ENCODE measurements at places on chromosomes 7 and 10.

GRCh38 chr7:17289074-17289645, 9.3 kb upstream of the AHR start:
- no peak for DNase-seq

DNA sequence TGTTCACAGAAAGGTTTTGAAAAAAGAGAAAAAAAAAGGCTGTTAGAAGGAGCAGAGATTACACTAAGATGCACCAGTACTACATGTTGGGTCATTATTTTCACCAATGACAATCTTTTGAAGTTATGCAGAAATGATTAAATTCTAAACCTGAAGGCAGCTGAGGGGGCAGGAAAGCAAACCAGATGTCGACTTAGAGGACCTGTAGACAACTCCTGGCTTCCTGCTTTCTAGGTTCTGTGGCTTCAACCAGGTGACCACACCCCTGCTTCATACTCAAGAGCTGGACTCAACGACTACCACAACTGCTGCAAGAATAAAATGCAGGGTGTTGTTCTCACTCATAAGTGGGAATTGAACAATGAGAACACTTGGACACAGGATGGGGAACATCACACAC, 30.0 kb downstream of the MYOF start:
- DNase-seq, result no peak

DNA sequence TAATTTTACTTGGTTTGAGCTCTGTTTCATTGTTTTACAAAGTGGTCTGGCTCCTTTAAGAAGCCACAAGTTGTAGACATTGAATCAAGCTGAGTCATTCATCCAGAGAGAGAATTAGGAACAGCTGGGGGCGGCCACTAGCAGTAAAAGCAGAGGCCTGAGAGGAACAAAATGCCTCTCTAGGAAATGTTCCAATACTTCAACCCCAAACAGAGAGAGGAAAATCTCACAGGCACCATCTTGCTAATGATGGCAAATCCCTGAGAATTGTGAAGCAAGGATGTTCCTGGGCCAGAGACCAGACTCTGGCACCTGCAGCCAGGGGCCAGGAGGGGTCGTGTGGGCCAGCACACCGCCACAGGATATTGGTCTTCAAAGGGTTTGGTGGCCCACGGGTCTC, 26.5 kb upstream of the TRIL start:
- DNase-seq, result no peak

- no peak for DNase-seq
Measured at GRCh38 chr7:137269240-137269639, 74.3 kb downstream of the PTN start.

DNA sequence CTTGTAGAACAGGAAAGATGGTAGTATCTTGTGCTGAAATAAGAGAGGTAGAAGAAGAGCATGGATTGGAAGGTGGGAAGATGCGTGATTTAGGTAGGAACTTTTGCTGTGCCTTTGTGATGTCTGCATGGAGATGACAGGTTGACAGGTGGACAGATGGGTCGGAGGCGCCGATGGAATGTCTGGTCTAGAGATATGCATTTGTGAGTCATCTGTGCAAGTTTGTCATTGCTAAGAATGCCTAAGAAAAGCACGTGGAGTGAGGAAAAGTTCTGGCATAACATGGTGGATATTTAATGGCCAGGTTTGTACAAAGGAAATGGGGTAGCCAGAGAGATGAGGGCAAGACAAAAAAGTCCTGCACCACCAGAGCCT, 76.0 kb upstream of the ARMC3 start:
- DNase-seq, result no peak

DNA sequence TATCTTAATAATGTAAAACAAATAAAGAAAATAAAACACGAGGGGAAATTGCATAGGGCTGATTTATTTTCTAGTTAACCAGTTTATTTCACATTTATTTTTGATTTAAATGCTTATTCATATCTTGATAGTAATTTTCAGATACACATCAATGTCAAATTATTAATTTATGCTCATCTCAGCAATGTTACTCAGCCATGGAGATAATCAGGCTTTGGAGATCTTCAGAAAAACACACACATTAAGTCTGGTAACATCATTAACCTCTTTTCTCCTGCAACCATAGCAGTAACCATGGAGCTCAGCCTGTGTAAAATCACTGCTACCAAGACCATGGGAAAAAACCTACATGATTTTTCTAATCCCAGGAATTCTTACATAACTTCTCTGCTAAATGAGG, 31.9 kb upstream of the TBX20 start:
- no peak for DNase-seq

GRCh38 chr10:80611481-80612185, 73.9 kb downstream of the SH2D4B start:
- no peak for DNase-seq
